ENCODE measurements at places on chromosomes 16 and 17.

DNA sequence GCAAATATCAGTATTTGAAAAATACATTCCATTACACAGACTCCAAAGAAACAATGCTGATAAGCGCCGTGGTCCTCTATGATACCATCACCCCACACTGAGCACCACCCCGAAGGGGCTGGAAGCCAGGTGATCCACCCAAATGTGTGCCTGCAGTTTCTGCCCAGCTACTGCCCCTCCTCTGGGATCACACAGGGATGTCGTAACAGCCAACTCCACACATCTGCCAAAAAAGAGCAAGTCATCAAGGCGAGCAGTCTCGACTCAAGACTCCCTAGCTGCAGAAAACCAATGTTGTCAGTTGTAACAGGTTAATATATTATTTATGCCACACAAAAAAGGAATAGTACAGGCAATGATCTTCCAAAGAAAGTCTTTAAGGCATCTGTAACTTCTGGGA, 21.0 kb downstream of the CYB5D2 start:
- no peak for DNase-seq

DNA sequence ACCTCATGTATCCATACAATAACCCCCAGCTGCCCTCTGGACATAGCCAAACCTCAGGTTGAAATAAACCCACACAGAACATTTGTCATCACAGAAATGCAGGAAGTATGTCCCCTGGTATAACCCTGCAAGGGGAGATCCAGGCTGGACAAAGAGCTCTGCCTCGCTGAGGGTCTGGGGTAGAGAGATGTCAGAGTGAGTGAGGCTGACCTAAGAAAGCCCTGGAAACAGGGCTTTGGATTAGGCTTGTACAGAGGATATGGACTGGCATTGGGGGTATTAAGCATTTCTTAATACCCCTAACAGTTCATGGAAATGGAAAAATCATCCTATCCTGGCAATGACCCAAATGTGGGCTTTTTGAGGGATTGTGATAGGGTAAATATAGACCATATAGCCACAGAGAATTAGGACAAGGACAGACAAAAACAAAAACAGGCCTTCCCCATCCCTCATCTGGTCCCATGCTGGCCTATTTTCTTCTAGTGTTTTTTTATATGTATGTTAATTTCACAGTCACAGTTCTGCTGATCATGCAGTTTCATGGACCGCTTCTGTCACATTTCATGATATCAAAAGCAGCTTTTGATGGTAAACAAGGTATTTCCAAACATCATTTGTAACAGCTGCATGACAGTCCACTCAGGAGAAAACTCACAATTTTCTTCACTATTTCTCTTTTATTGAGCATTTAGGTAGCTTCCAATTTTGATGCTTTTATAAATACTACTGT, 26.1 kb downstream of the PLXDC1 start:
- no peak for DNase-seq

- no peak for DNase-seq
These were observed 6.0 kb downstream of the MYH4 start for GRCh38 chr17:10463402-10463801.

DNA sequence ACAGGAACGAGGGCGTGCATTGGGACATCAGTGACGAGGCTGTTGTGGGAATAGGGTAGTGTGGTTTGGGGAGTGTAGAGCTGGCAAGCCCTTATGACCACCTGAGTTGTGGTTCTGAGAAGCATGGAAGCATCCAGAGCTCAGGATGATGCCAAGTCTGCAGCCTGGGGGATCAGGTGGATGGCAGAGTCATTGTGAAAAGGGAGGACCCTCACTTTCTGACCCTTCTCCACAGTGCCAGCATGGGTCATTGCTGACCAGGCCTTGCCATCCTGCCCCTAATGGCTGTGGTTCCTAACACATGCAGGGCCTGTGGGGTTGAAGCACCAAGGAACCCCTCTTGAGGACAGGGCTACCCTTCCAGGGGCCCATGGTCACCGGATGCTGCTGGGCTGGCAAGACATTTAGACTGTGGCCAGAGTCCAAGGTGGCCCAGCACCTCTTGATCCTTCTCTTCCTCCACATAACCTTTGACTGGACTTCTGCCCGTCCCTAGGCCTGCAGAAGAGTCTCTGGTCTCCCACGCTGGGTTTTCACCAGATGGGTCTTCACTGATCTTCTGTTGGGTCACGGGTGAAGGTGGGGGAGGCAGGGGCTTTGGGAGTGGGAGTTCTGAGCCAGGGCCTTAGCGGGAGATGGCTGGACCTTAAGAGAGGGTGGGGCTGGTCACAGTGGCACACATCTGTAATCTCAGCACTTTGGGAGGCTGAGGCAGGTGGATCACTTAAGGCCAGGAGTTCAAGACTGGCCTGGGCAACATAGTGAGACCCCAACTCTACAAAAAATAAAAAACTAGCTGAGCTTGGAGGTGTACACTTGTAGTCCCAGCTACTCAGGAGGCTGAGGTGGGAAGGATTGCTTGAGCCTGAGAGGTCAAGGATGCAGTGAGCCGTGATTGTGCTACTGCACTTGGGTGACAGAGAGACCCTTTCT, 2.0 kb upstream of the PLA2G15 start:
- DNase-seq, result no peak
